ENCODE measurements at places on chromosomes 5 and 9.

- DNase-seq = no peak
Measured at GRCh38 chr9:7523426-7524043, 276.0 kb downstream of the DMAC1 start.

GRCh38 chr5:79171635-79172245 lies 60.1 kb downstream of the BHMT start:
- no peak for DNase-seq

DNA sequence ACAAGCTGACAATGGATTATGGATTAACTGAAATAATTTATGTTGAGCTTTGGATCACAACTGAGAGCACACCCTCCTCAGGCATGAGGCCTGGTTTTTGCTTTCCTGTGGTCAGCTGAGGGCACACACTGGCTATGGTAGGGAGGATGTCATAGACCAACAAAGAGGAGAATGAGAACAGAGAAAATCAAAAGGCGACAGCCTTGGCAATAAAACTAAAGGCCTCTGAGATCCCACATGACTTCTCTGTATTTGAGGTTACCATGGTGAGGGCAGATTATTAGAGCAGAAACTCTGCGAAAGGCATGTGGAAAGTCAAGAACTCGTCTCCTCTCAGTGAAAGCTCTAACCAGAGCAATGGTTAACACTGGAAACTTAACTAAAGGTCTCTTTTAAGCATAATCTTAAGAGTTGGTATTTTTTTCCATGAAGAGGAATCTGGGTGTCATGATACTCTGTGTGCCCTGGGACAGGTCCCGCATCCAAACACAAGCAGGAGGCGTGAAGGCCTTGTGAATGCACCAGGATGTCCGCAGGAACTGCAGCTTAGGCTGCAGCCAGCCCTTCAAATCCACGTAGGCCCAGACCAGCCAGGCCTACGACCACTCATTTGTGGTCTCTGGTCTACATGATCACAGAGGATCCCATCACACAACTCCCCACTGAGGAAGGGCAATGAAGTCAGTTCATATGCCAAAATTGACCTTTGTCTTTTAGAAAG lies 12.4 kb upstream of the MEIKIN start:
- no peak for DNase-seq

DNA sequence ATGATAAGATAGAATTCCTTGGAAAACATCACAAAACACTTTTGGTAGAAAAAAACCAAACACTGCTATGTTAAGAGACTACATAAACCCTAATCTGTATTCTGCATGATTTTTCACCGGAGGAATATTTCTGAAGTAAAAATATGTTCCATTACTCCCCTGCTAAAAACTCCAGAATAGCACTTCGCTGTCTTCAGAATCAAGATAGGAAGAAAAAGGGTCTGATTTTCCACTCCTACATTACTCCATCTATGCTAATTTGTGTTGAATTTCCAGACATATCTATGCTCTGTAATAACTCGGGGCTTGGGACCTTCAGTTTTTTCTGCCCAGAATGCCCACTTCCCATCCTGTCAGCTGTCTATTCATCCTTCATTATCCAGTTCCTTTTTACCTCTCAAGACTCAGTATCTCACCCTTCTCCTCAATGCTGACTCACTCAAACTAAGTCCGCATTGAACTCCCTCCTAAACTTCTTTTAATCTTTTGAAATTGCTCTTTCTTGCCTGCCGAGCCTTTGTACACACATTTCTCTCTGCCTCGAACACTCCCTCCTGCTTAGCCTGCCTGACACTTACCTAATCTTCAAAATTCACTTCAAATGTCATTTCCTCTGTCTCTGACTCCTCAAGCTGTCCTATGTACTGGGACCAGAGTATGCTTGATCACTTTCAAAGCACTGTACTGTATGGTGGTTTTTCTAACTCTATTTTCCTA lies 171.0 kb downstream of the ARRDC3 start:
- DNase-seq = no peak
